ENCODE measurements at places on chromosomes 5 and 9.

DNA sequence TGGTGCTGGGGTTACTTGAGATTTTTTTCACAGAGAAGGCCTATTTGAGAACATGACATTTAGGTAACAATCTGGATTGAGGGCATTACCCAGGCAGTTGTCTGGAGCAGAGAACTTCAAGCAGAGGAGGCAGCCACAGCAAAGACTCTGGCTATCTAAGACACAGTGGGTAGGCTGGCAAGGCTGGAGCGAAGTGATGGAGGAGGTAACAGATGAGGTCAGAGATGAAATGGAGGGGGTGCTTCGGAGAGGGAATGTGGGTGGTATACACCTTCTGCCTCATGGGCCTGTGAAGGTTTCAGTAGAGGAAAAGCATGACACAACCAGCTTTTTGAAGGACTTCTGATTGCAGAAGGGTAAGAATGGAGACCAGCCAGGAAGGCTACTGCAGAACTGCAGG, 65.9 kb downstream of the TMEM174 start:
- DNase-seq = no peak

DNA sequence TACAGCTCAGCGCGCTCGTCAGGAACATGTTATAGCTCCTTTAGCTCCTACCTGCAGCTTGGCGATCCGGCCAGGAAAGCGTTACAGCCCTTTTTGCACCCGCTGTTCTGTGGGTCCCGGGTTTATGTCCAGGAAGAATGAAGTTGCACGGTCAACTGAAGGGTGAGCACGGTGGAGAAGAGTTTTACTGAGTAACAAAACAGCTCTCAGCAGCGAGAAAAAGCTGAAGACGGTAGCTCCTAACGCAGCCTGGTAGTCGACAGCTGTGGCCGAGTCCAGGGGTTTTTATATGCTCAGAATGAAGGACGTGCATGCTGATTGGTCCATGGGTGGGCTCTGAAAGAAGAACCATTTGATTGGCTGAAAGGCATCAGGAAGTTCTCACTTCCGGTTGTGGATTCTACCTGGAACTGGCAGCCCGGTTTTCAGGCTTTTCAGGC, 1830.1 kb upstream of the NUDT12 start:
- no peak for DNase-seq

- DNase-seq = peak; percentile 66
Measured at GRCh38 chr5:149730620-149731331, 666 bp downstream of the PPARGC1B start.

DNA sequence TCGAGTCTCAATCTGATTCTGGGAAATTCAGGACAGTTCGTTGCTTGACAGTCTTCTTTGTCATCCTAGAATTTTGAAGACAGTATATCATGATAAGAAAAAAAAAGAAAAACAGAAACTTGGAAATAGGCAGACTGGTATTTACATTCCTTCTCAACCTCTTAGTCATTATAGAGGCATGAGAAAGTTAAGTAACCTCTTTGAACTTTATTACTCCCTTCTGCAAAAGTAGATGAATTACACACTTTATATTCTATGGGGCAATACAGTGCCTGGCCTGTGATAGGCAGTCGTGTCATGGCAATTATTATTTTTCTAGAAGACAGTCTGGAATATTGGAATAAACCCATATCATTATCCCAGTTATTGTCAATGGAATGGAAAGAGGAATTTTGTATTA, 828.9 kb downstream of the TLR4 start:
- DNase-seq = no peak

- DNase-seq = no peak
Measured at GRCh38 chr9:108562176-108562575, 293.6 kb downstream of the ACTL7B start.

DNA sequence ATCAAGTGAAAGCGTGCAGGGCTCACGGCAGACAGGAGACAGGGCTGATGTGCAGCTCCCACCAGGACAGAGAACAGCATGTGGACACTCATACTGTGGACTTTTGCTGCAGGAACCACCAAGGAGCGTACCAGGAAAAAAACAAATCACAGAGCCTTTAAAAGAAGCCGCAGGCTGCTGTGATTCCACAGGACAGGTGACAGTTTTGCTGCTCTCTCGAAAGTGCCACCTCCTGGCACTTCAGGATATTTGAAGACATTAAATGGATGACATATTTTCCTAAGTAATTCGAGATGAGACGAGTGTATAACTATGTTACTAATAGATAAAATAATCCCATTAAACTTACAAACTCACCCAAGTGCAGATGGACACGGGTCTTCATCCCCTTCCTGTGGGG, 29.3 kb downstream of the ZDHHC11 start:
- DNase-seq = no peak

- no peak for DNase-seq
Measured at GRCh38 chr5:59182760-59183159, 599.9 kb downstream of the RAB3C start.

DNA sequence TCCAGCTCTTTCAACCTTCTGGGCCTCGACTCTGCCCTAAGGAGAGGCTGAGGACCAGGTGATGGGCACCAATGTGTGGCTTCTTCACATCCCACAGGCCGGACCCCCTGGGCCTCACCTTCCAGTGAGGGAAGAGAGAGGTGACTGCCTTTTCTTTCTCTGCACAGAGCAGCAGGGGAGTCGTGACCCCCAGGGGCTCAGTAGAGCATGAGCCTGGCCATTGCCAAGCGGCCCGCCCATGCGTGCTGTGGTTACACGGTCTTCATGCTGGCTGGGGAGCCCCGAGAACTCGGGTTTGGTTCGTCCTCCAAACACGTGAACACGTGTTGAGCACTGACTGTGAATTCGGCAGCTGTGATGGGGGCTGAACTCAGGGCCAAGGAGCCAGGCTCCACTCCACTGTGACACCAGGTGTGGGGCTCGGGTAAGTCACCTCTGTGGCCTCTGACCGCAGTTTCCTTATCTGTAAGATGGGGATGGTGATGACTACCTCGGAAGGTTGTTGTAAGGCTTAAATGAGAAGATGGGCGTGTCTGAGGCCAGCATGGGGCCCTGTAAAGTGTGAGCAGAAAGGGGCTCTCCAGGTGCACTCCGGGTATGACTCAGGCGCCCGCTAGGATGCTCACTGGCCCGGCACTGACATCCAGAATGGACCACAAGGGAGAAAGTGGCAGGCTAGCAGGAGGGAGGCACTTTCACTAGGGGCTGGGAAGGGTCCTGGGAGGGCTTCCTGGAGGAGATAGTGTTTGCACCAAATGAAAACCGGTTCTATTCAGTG, 13.4 kb upstream of the GRHPR start:
- DNase-seq = peak; percentile 49

DNA sequence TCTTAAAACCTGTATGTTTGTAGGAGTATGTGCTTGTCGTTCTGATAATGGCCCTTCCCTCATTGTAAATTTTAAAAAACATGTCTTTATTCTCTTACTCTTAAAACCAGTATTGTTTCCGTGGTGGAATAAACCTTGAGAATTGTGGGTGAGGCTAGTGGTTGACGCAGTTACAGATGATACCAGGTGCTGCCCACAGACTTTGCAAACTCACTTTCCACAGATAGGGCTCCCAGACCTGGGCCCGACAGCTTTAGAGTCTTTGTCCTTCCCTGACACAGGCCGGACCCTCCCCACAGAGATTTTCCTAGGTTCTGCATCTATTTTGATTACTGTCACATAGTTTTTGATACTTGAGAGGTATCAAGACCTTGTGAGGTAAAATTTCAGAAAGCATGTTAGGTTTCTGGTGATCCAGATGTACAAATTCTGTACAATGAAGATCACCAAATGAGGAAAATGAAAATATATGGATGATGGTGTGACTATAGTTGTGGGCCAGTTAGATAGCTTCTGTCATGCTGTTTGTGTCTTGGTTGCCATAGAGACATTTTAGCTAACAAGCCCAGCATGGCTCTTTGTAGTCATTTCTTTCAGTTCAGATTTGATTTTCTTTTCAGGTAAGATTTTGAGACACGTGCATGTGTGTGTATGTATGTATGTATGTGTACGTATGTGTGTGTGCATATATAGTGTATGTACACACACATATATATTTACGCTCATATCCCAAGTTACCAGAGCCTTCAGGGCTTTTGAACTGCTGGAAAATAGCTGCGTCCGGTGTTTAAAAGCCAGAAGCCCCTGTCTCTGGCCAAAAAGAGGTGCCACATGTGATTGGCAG, 33.8 kb downstream of the DMRT1 start:
- DNase-seq = no peak

DNA sequence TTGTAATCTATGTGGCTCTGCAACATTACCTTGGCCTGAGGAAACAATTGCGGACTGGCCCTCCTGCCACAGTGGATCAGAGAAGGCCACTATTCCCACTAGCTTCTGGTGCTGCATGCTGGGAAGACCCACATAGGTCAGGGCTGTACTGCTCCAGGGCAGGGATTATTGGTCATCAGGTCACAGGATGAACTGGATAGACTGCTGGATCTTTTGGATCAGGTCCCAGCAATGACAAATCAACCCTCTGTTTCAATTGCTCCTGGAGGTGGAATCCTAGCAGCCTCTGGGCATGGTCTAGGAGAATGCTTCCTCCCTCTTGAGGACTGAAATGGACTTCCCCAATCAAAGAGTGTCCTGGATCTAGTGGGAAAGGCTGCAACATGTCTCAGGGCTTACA, 66.7 kb upstream of the PHF24 start:
- no peak for DNase-seq

- no peak for DNase-seq
Measured at GRCh38 chr5:55600497-55601203, 65.9 kb upstream of the PLPP1 start.

DNA sequence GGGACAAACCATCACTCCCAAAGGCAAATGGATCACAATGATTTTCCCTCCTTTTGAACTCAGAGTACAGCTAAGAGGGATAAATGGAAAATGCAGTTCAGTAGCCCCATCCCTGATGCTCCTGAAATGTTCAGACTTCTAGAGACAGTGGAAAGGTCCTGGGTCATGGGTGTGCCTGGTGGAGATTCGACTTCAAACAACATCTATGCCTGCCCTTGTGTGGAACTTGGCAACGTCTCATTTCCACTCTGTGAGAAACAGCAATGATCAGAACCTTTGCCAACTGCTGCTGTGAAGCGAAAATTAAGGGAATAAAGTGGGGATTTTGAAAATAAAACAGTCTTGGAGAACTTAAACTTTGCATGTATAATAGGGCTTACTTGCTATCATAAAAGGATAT, 778.1 kb downstream of the SEMA5A start:
- no peak for DNase-seq

DNA sequence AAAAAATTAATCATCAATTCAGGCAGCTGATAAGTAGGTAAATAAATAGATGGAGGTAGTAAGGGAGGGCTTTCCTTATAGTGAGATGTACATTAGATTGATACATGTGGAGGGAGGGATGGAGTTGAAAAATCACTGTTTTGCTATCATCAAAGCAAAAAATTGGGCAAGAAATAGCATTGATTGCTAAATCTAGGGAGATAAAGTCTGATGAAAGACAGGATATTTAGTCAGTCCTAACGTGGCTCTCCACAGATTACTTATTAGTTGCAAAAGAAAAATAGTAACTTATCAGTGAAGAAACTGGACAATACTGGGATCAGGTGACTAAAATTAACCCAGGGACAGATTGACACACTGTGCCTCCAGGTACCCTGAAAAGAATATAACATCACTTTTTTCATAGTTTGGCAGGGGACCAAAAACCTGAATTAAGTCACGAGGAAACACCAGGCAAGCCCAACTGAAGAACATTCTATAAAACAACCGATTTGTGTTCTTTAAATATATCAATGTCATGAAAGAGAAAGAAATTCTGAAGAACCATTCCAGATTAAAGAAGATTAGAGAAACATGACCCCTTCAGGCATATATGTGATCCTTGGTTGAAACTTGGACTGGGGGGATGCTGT, 27.1 kb upstream of the GOLPH3 start:
- no peak for DNase-seq

- no peak for DNase-seq
Measured at GRCh38 chr5:154002511-154003020, 36.1 kb downstream of the FAM114A2 start.

GRCh38 chr5:102764381-102765004, 9.4 kb downstream of the PAM start:
- no peak for DNase-seq

DNA sequence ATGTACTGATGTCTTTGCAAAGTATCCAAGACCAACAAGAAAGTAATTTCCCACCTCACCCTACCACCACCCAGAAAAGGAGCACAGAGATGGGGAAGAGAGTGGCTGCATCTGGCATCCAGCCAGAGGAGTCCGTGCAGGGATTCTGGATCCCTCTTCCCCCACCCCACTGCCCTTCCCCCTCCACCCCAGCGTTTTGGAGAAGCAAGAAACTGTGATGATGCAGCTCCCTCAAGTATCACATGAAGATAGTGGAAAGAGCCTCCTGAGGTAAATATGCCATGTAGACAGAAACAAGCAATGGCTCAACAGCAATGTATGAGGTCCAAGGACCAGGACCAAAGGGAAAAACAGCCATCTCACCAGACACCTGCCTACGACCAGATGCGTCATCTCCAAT, 153.8 kb downstream of the DEPDC1B start:
- DNase-seq = no peak

DNA sequence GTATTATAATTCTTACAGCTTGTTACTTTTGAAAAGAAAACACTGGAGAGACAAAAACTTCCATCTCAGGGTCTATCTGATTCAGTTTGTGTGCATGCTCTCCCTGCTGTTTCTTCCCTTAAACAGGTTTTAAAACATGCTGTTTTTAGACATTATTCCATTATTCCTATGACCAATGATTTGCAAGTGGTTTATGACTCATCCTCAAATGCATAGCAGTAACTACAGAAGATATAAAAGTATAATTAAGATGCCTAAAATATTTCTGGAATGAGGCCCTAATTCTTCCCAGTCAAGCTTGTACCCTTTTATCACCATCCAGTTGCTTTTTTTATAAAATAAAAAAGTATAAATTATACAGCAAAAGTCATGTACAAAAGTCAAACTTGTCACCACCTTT, 3.7 kb downstream of the DTWD2 start:
- no peak for DNase-seq

DNA sequence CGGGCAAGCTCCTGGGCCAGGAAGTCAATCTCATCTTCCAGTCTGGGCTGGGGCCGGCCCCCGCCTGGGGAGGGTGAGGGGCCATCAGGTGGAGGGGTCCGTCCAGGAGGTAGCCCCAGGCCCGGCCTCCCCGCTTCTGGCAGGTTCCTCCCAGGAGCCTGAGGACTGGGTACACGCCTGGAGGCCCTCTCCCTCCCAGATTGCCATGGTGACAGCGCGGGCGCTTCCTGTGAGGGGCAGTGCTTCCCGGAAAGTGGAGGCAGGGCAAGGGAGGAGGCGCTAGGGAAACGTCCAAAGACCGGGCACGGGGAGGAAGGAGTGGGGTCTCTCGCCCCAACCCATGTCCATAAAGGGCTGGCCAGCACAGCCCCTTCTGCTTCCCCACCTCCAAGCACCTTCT, 4.9 kb downstream of the NPDC1 start:
- DNase-seq = no peak

DNA sequence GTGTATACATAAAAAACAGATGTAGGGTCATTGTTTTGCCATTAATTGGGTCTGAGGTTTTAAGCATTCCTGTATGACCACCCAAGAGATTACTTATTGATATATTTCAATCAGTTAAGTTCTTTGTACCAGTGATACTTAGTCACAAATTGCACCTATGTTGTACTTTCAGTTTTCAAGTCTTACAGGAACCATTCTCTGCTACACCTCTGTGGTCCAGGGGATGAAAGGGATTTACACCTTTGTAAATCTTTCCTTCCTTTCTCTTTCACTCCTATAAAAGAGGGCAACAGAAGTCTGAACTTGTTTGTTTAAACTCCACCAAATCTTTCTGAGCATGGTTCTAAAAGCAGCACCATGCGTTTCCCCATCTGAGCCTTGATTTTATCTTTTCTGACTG, 86.1 kb downstream of the DEPDC1B start:
- DNase-seq = no peak

GRCh38 chr5:142109331-142110045, 909 bp downstream of the NDFIP1 start:
- no peak for DNase-seq

Measured in activated CD8-positive, alpha-beta memory T cell treated with anti-CD3 and anti-CD28 coated beads, Interleukin-2, amount 50 U/mL, for 4 hours (primary cell).